ENCODE measurements at places on chromosomes 6 and 20.

DNA sequence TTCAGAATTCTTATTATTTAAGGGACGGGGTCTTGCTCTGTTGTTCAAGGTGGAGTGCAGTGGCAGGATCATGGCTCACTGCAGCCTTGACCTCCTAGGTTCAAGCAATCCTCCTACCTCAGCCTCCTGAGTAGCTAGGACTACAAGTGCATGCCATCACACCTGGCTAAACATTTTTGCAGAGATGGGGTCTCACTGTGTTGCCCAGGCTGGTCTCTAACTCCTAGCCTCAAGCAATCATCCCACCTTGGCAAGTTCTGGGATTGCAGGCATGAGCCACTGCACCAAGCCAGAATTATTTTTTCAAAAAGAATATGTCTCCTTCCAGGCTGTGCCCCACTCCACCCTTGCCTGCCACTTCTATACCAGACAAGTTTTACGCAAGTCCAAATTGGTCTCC is 190.1 kb upstream of the SUPT3H start:
- DNase-seq = no peak

DNA sequence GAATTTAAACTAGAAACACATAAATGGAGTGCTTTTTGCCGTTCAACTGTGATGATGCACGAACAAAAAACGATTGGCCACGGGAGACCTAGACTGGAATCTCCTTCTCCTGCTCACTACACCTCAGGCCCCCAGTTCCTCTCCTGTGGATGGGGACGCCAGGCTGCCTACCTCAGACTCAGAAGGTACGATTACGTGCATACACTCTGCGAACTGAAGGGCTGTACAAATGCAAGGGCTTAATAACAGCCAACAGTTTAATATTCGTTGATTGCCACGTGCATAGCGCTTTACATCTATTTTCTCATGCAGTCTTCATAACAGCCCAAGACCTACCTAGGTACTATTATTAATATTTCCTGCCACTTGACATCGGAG is 495 bp upstream of the ARMC2 start:
- DNase-seq = no peak

DNA sequence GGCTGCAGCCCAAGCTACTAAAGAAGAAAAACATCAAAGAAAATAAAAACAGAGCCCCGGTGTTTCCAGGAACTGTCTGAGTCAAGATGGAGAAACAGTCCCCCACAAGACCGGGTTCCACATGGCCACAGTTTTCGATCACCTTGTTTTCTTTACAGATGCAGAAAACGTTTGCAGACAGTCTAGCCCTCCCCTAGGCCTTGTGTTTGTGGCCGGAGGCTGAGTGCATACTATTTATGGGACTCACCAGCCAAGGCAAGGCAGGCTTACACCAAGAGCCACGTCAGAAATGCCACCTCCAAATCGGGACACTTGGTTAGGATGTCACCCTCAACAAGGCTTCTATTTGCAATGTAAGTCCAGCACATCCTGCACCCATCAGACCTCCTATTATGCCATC is 97.3 kb downstream of the BMP7 start:
- DNase-seq = no peak

- DNase-seq = no peak
These were observed 8.0 kb upstream of the PTPN1 start for GRCh38 chr20:50501972-50502745.

DNA sequence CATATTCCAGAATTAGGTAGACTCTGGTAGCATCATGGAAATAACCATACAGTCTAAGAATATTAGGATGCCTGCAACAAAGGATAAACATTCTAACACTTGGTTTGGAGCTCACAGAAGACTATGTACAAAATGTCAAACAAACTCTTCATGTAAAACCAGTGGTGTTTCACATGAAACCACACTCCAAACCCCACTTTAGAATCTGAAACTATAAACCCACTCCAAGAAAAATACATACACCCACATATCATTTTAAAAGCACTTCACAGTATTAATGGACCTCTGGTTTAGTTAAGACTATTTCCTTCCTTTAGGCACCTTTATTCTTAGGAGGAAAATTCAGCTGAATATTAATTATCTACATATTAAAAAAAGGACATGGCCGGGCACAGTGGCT is 10.5 kb downstream of the AURKA start:
- DNase-seq = no peak

GRCh38 chr6:37759221-37760144 is 60.0 kb upstream of the ZFAND3 start:
- no peak for DNase-seq
